Hippocampal formation (tissue), 2 donors: ENCODE measurements at places on chromosomes 6 and 20.

DNA sequence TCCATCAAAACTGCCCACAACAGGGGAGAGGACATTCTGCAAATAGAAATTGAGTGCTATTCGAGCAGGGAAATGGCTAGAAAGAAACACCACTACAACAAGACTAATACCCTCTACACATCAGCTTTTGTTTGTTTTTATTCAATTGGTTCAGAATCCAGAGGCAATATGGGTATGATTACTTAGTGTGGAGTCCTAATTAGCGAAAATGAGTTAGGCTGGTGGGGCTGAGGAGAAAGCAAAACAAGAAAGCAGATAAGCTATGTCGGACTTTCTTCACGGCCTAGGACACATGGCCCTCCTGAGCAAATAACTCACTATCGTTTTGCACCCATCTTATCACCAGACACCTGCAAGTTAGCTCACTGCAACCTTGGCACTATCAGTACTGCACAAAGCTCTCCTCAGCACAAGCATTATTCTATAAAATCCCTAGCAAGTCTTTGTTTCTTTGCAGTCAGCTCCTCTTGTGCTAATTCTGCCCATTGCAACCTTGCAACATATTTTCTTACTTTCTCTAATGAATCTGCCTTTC lies 31.3 kb upstream of the SH3BGRL2 start:
- DNase-seq = no peak

DNA sequence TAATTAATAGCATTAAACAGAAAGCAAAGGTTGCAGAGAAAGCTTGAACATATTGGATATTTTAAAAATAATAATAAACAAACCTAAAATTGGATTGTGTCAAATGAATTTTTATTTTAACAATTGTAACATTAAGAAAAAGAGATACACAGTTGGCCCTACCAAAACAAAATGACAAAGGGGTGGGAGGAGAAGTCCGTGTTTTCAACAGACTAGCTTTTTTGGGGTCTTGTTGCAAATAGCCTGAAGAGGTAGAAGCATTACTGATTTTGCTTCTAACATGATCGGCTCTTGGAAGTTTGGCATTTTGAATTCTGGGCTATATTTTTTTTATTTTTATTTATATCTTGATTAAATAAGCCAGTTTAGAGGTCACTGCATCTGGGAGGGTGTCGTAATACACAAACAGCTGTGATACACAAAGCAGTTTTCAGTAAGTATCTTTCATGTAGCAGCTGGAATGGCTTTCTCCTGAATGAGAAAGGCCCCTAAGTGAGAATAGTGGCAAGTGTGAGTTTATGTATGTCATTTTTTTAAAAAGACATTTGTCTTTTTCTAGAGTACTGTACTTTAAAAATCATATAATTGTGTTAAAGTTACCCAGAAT lies 85.5 kb upstream of the ZNF217 start:
- no peak for DNase-seq

GRCh38 chr20:49285813-49286494 lies 8.1 kb upstream of the ZNFX1 start:
- DNase-seq = no peak

DNA sequence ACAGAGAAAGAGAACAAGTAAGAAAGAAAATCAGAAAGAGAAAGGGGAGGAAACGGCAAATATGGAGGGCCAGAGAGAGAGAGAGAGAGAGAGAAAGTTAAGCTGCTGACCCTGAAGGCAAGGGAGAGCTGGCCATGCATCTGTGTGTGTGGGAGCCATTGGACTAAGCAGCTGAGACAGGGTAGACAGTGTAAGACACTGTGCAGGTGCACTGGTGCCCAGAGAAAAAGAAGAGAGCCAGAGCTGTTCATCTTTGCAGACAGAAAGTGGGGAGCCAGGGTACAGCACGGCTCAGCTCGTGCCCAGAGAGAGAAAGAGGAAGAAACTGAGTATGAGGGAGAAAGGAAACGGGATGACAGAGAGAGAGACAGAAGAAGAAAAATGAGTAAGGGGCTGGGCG lies 24.2 kb upstream of the ZNF318 start:
- DNase-seq = no peak
